BJ (cell line): ENCODE measurements at places on chromosomes 2 and 18.

- no peak for DNase-seq
Observed at GRCh38 chr2:106158871-106159270, 35.2 kb downstream of the UXS1 start.

DNA sequence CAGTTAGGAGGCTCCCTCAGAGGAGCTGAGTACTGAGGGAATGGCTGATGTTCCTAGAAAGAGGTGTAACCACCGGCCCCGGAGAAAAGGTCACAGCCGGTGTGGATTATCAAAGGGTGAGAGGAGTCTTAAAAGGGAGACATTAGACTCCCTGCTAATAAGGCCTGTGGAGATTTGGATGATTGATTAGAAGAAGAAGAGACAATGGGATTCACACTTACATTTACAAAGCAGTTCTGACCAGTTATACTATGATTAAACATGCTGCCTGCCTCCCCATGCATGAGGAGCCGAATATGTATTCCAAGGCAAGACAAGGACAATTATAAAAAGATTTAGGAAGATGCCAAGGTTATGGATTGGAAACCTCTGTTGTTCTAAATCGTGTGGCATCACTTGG lies 302.4 kb downstream of the SLC4A3 start:
- no peak for DNase-seq

DNA sequence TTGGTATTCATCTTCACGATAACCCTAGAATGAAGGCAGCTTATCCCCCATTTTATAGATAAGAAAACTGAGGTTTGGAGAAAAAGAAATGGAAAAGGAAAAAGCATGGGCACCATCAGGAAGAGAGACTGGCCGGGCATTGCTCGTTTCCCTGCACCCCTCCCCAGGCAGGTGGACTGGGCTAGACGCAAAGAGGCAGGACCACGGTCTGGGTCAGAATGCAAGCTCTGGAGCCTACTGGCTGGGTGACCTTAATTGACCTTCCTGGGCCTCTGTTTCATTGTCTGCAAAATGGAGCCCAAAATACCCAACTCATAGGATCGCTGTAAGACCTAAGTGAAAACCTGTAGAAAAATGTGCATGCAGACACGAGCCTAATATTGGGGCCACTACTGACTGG lies 135.3 kb upstream of the GLI2 start:
- no peak for DNase-seq

DNA sequence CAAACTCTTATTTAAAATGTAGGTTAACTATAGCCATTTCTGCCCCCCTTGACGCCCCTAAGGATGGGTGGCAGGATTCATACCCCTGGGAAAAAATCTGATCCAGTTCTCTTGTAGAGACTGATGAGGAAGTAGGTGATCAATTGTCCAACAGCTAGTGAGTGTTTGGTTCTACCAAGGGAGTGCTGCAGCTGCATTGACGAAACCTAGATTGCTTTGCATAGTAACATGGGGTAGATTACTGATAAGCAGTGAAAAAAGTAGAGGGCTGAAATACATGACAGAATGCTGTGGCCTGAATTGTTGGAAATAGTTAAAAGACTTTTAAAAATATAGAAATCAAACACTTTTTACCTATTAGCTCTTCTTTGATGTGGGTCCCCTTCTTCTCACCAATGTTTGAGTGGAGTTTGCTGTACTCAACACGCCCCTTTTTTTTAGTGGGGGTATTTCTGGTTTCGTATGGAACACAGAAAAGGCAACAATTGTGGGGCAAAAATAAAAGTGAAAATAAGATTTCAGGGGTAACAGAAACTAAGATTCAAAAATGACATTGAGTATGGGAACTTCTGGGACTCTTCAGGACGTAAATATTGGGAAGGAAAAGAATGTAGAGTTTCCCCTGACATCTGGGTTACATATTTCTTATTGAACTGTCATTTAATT lies 66.2 kb downstream of the MAIP1 start:
- no peak for DNase-seq

- peak; percentile 22 for DNase-seq
Observed at GRCh38 chr2:173151671-173152401, 76.2 kb downstream of the MAP3K20 start.

GRCh38 chr2:74743778-74744177 lies 89.7 kb downstream of the SEMA4F start:
- DNase-seq = no peak

DNA sequence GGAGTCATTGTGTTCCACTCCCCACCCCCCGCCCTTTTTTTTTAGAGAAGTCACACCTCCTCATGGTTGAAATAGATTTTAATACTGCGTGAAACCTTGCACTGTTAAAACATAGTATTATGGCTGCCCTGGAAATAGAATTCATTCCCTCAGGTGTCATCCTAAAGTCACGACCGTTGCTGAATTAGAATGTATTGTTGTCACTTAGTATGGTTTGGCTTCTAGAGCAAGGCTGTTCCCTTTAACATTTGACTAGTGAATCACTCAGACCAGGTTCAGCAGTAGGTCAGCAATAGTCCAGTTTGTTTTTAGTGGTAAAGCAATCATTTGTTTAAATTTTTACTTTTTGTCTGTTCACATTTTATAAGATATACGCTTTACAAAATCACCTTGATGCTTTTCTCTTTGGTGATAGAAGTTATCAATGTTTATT lies 1.2 kb downstream of the BABAM2 start:
- DNase-seq = no peak

GRCh38 chr18:74334242-74334893 lies 18.7 kb downstream of the C18orf63 start:
- no peak for DNase-seq

GRCh38 chr2:171407030-171407675 lies 26.6 kb downstream of the METTL8 start:
- DNase-seq = no peak

DNA sequence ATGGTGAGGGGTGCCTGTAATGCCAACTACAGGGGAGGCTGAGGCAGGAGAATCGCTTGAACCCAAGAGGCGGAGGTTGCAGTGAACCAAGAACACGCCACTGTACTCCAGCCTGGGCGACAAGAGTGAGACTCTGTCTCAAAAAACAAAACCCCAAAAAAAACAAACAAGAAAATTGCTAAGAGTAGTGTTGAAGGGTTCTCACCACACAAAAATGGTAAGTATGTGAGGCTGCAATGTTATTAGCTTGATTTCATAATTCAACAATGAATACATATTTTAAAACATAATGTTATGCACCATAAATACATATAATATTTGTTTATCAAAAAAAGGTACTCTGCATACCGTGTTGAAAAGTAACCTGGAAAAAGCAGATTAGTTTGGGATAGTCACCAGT lies 45.8 kb downstream of the PSMG2 start:
- no peak for DNase-seq

DNA sequence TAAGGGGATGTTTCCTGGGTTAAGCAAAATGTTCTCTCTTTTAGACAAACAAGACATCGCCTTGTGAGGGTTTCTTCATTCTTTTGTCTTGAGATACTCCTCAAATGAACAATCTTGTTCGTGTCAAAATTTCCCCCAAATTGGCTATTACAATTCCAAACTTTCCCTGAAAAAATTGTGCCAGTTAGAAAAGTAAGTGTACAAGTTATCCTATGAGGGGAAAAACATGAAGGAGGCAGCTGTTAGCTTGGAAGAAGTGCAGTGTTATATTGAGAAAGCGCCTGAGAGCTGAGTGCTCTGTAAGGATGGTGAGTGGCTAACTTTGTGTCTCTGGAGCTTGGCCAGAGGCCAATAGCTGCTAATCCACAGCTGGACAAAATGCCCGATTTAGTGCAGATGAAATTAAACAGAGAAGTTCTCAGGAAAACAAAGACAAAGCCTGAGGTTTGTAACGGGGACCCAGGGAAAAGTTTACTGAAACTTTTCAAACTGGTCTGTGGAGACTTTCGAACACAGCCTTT lies 14.1 kb upstream of the PLEKHH2 start:
- no peak for DNase-seq

- DNase-seq = no peak
Observed at GRCh38 chr2:177281400-177282180, 17.1 kb upstream of the NFE2L2 start.

- peak; percentile 19 for DNase-seq
Observed at GRCh38 chr2:151860613-151861146, 32.5 kb upstream of the ARL5A start.

- DNase-seq = no peak
Observed at GRCh38 chr2:12877761-12878160, 161.0 kb downstream of the TRIB2 start.

- DNase-seq = no peak
Observed at GRCh38 chr18:78642296-78642951, 337.2 kb upstream of the SALL3 start.

DNA sequence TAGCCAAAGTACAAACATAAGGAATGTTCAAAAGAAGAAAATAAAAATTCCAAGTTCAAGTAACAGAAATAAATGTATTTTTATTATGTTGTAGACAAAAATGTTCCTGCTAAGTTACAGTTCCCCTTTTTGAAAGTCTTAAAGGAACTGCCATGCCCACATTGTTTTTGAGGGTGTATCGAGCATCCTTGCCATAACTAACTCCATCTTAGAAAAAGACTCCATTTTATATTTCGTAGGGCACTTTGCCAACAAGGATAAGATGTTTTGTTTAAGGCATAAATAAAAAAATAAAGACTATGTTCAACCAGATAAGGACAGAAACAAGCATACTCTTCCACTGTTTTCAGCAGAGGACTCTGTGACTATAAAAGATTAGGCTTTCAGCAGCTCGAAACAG lies 67.3 kb downstream of the TMEM237 start:
- DNase-seq = no peak

DNA sequence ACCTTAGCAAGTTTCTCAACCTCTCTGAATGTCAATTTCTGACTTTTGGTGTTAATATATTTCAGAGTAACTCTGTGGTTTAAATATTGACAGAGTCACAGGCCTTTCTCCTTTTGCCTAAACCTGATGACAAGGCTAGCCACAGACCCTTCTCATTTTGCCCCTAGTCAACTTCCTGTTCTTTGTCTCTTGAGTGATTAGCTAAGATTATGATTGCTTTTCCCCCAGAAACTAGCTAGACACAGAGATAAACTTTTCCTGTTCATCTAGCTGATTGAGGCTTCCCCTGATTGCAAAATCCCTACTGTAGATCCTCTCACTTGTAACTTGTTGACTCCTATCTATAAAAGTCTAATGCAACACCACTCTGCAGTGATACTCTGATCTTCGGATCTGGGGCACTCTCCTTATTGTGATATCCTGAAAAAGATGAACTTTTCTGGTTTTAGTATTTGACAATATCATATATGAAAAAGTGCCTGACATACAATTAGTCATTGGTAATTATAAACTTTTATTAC lies 241.4 kb downstream of the ZNF385B start:
- no peak for DNase-seq

- DNase-seq = no peak
Observed at GRCh38 chr18:40956213-40956612, 998.8 kb upstream of the PIK3C3 start.

DNA sequence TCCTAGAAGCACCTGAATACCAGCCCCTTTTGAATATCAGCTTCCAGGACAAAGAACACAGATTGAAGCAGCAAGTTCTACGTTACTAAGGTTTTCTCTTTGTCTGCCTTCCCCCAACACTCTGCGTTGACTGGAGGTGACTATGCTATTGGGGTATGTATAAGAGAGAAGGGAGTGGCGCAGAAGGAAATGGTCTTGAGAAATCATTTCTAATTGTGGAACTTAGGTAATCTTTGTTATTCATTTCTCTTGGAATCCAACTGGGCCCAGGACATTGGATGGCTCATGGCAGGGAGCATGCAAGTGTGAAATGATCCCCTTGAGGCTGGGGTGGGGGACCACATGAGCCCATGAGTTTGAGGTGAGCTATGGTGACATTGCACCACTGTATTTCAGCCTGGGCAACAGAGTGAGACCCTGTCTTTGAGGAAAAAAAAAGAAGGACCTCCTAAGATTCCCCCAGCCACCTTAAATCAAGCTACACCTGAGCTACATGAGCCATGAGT lies 29.7 kb downstream of the XDH start:
- peak; percentile 92 for DNase-seq

DNA sequence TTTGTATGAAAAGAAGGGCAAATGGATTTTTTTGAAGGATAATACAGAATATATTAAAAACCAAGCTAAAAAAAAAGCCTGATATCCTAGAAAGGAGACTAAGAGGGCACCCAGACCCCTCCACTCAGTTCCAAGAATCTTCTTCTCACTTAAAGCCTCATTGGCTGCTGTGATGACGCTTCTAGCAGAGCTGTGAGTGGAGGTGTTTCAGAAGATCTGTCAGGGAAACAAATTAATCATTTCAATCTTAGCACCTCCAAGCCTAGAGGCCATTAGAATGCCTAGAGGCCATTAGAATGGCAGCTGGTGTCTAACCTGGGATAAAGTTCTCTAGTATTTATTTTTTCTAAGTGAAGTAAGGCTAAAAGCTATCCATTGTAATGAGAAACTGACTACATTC lies 164.2 kb upstream of the TMEM200C start:
- no peak for DNase-seq

- DNase-seq = no peak
Observed at GRCh38 chr2:44772131-44772530, 169.4 kb upstream of the SIX3 start.

DNA sequence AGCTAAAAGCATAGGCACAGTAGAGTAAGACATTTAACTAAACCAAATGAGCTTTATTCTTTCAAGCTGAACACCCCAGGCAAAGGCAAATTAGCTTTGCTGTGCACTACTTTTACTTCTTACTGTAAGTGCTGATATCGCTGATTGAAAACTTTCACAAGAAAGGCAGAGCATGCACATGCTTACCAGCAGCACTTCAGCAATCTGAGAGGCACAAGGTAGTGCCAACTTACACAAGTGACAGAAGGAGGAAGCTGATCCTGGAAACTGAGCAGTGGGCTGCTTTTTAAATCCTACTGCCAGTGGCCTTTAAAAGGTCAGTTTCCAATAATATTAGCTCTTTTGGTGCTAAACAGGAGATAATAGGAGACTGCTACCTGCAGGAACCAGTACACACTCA lies 43.9 kb downstream of the LANCL1 start:
- DNase-seq = no peak

GRCh38 chr2:62511636-62512035 lies 5.6 kb upstream of the TMEM17 start:
- DNase-seq = no peak

DNA sequence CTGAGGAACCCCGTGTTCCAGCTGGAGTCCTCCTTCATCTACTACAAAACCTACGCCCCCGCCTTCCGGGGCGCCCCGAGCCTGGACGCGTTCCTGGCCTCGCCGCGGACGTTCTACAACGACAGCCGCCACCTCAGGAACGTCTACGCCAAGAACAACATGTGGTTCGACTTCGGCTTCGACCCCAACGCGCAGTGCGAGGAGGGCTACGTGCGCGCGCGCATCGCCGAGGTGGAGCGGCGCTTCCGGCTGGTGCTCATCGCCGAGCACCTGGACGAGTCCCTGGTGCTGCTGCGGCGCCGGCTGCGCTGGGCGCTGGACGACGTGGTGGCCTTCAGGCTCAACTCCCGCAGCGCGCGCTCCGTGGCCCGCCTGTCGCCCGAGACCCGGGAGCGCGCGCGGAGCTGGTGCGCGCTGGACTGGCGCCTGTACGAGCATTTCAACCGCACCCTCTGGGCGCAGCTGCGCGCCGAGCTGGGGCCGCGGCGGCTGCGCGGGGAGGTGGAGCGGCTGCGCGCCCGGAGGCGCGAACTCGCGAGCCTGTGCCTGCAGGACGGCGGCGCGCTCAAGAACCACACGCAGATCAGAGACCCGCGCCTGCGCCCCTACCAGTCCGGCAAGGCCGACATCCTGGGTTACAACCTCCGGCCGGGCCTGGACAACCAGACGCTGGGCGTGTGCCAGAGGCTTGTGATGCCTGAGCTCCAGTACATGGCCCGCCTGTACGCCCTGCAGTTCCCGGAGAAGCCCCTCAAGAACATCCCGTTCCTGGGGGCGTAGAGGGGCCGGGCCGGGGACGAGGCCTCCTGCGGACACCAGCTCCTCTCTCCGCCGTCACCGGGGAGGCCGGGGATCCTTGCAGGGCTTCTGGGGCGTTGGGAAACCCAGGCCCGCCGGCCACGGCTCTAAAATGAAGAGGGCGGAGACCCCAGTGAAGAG lies 5.3 kb upstream of the NEU4 start:
- peak; percentile 1 for DNase-seq
